ENCODE measurements at places on chromosomes 16 and 17.

- no peak for DNase-seq
Measured at GRCh38 chr17:42653179-42654124, 5.6 kb upstream of the TUBG2 start.

GRCh38 chr17:77295241-77295853 is 154.6 kb downstream of the SEC14L1 start:
- no peak for DNase-seq

DNA sequence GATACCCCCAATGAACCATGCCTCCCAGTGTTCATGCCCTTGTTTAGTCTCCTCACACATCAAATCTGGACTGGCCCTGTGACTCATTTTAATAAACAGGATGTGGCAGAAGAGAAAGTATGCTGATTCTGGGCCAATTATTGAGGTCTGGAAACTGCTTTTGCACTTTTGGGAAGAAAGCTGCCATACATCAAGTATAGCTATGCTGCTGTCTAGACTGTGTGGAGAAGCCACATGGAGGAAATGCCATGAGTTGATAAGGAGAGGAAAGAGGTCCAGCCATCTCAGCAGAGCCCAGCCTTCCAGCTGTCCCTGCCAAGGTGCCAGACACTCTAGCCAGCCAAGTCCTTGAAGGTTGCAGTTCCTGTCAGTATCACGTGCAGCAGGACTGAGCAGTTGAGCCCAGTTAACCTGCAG is 16.7 kb downstream of the RPRML start:
- no peak for DNase-seq

DNA sequence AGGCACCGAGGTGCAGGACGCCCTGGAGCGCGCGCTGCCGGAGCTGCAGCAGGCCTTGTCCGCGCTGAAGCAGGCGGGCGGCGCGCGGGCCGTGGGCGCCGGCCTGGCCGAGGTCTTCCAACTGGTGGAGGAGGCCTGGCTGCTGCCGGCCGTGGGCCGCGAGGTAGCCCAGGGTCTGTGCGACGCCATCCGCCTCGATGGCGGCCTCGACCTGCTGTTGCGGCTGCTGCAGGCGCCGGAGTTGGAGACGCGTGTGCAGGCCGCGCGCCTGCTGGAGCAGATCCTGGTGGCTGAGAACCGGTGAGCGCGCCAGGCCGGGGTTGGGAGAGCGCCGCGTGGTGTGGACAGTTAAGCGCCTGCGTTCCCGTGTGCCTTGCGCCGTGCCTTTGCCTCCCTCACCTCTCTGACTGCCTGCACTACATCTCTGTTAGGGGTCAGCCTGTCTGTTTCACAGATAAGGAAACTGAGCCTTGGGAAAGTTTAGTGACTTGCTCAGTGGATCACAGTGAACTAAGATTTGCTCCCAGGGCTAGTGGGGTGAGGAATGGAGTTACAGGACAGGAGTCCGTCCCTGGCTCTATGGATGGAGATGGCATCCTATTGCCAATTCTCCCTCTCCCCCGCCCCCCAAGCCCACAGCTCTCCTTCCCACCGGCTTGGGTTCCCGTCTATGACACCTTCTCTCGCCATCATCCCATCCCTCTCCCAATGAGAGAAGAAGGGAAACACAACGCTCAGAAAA is 880 bp downstream of the SARM1 start:
- DNase-seq, result no peak

- DNase-seq, result no peak
Measured at GRCh38 chr17:61323003-61323908, 76.4 kb upstream of the TBX2 start.

- no peak for DNase-seq
Measured at GRCh38 chr16:20049831-20050230, 23.9 kb downstream of the GPR139 start.
